Right lobe of liver (tissue), 6 donors: ENCODE measurements at places on chromosomes 13 and 19.

- no peak for DNase-seq
Measured at GRCh38 chr13:106003651-106004050, 531.8 kb downstream of the EFNB2 start.

GRCh38 chr13:84946192-84946591 lies 853.0 kb downstream of the SLITRK6 start:
- no peak for DNase-seq

DNA sequence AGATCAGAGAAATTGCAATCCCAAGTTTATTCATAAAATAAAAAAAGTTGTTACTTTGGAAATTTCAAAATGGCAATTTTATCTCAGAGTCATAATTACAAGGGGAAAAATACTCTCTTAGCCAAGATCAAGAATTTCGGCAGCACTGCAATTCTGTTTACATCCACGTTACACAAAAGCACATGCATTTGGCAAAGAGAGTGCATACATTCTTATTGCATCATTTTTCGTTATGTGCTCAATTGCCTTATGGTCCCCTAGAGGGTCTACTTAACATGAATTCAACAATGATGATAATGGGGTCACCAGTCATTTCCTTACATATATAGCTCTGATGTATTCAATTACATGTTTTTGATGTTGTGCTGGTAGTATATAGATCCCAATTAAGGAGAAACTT lies 498.0 kb downstream of the DIAPH3 start:
- no peak for DNase-seq

- no peak for DNase-seq
Measured at GRCh38 chr13:92901739-92902138, 324.9 kb upstream of the GPC6 start.

GRCh38 chr19:9940778-9941177 lies 4.5 kb upstream of the OLFM2 start:
- DNase-seq, result no peak

GRCh38 chr13:74771964-74772363 lies 637.8 kb upstream of the KLF12 start:
- no peak for DNase-seq

- no peak for DNase-seq
Measured at GRCh38 chr13:76925115-76925514, 23.2 kb upstream of the ACOD1 start.

GRCh38 chr19:39308531-39309304 lies 11.9 kb downstream of the LRFN1 start:
- no peak for DNase-seq

GRCh38 chr19:37989855-37990254 lies 82.8 kb downstream of the SIPA1L3 start:
- DNase-seq, result no peak

GRCh38 chr13:100707818-100708740 lies 33.5 kb upstream of the TMTC4 start:
- DNase-seq, result no peak

GRCh38 chr19:16714702-16715287 lies 4.9 kb upstream of the NWD1 start:
- DNase-seq, result peak; percentile 28

- DNase-seq, result no peak
Measured at GRCh38 chr13:52695856-52696255, 43.2 kb downstream of the SUGT1 start.

GRCh38 chr19:4374498-4375163 lies 25.7 kb downstream of the SH3GL1 start:
- DNase-seq, result no peak

DNA sequence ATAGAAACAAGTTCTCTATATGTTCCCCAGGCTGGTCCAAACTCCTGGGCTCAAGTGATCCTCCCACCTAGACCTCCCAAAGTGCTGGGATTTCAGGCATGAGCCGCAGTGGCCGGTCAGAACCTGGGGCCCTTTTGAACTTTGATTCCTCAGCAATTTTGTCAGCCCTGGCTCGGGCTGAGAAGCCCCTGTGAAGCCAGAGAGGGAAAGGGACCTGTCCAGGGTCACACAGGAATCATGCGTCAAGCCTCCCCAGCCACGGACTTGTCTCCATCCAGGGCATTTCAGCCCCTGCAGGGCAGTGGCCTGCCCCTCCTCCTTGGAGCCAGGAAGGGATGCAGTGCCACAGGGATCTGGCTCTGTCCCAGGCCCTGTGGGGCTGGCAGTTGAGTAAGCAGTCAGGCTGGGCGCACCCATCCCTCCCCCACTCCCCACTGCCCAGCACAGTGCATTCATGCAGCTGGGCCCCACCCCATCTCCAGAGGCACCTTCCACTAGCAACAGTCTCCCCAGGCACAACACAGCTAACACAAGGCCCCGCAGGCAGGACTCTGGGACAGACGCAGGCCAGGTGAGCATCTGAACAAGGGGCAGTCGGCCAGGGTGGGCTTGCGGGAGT lies at the start of gene CAPS:
Gene CAPS, plus strand, starts transcription at position 516 of the 619 bp plus-strand sequence. CDS start 153 bp downstream, outside the sequence.
- peak; percentile 61 for DNase-seq

DNA sequence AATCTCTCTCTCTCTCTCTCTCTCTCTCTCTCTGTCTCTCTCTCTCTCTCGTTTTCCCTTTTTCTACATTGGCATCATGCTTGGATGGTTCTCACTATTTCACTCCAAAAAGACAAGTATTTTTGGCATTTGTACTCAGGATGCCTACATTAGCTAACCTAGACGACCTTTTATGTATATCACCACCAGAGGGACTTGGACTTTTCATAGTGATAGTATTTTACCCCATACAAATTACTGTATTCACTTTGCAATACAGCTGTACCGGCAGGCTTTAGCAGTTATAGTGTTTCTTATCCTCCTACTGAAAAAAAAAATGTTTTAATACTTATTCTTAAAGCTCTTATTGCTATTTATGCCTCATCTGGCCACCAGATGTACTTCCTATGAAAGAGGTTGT lies 687.2 kb upstream of the KLHL1 start:
- no peak for DNase-seq

DNA sequence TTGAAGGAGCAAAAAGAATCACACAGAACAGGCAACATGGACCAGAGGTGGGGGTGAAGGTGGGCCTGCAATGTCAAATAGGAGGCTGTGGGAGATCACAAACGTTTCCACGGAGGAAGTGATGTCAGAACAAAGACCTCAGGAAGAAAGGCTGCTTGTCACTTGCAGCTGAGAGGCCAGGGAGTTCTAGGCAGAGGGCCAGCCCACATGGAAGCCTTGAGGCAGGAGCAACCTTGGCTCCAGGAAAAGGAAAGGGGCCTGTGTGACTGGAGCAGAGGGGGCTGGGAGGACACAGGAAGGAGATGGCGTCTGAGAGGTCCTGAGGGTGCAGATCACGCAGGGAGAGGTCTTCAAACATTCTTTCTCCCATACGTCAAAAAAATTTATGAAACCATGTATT lies 16.3 kb downstream of the ZNF160 start:
- peak; percentile 73 for DNase-seq

DNA sequence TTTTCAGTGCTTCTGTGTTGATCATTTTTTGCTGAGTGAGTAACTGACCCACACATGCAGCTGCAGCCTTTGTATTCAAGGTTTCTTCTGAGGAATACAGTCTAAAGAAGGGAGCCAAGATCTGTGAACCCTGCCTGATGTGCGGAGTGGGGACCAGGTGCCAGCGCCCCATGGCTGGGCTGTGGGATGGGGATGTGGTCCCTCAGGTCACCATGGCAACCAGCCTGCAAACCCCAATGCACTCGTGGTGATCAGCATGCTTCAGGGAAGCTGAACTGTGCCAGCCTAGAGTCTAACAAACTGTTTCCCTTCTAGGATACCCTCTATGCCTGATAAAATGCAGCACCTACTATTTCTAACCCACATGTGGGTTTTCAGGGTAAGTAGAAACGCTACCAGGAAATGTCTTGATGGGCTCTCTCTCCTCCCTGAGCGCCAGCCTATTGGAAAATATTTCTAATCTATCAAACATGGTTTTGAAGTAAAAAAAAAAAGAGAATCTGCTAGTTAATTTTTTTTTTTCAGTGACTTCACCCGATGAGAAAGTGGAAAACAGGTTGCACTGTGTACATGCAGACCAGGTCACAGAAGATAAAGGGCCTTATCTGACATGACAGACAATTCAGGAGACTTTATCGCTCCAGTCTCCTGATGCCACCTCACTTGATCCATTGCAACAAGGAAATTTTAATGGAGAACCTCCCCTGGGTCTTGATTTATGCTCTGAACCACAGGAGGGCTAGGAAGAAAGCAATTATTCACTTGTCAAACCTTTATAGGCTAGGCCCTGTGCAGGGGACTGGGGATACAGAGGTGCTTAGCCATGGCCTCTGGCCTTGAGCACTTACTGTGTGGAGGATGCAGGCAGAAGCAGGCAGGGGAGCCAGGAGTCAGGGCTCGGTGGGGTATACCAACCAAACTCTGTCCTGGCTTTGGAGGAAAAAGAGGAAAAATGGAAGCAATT lies 51.1 kb downstream of the RASL11A start:
- DNase-seq, result no peak

DNA sequence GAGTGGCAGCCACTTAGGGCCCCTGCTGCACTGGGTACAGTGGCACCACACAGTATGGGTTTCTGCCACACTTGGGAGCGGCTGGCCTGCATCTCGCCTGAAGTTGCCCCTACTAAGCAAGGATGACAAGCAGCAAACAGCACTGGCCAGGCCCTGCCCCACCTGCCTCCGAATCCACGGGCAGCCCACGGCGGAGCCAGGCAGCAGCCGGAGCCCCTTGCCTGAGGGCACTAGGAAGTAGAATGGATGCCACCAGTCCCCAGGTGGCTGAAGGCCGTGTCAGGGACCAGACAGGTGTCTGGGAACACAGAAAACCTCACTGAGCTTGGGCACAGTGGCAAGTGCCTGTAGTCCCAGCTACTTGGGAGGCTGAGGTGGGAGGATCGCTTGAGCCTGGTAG lies 19.4 kb downstream of the MLLT1 start:
- no peak for DNase-seq

GRCh38 chr13:110644892-110645521 lies 29.7 kb downstream of the NAXD start:
- peak; percentile 79 for DNase-seq

- DNase-seq, result no peak
Measured at GRCh38 chr13:44817131-44817671, 172.1 kb downstream of the NUFIP1 start.

DNA sequence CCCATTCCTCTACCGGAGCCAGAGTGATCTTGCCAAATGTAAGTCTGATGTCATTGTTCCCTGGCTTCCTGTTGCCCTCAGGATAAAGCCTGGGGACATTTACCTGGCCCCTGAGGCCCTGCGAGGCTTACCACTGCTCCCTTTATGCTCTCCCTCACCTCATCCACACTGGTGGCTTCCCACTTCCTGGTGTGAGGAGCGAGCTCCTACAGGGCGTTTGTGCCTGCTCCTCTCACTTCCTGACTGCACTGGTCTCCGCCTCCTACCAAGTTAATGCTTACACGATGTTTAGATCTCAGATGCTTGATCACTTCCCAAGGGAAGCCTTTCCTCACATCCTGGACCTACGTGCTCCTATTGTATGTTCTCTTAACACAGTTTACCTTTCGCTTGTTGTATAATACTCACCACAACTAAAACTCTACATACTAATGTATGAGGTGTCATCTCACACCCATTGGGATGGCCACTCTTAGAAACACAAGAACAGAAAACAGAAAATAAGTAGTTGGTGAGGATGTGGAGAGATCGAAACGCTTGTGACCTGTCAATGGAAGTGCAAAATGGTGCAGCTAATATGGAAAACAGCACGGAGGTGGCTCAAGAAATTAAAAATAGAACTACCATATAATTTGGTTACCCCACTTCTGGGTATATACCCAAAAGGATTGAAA lies 177.6 kb downstream of the SHISA2 start:
- DNase-seq, result no peak

GRCh38 chr19:3753631-3754410 lies 7.7 kb downstream of the APBA3 start:
- DNase-seq, result no peak

GRCh38 chr13:36817996-36818803 lies 822 bp upstream of the RFXAP start:
- DNase-seq, result no peak

DNA sequence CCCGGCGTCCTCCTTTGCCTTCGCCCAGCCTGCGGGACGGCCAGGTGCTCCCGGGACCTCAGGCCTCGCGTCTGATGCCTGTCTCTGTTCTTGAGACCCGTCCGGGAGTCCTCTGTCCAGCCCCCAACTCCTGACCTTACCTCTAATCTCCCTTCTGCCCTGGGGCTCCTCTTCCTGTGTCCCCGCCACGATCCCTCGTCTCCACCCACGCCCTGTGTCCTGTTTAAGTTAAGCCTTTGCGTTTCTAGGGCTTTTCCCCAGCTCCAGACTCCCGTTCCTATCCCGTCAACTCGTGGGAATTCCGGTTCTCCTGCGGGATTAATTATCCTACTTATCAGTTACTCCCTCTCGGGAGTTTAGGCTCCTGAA lies 686 bp downstream of the LENG8 start:
- no peak for DNase-seq

GRCh38 chr19:29079356-29080032 lies 133.5 kb downstream of the UQCRFS1 start:
- DNase-seq, result no peak

DNA sequence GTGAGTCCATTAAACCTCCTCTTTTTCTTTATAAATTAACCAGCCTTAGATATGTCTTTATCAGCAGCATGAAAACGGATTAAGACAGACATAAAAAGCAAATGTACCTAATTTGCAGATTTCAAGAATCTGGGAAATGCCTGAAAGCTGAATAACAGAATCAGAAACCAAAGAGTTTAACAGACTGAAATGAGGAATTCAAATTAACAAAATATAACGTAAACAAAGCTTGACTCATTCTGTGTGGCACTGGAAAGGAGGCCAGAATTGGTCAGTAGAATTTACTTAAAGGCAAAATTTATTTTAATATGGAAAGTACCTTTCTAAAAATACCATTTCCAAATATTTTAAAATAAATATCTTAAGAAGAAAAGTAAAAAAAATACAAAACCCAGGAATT lies 540.6 kb upstream of the HTR2A start:
- no peak for DNase-seq

- DNase-seq, result no peak
Measured at GRCh38 chr13:21256351-21256761, 79.9 kb downstream of the MRPL57 start.

- DNase-seq, result no peak
Measured at GRCh38 chr13:56906909-56907308, 233.8 kb upstream of the PRR20A start.

DNA sequence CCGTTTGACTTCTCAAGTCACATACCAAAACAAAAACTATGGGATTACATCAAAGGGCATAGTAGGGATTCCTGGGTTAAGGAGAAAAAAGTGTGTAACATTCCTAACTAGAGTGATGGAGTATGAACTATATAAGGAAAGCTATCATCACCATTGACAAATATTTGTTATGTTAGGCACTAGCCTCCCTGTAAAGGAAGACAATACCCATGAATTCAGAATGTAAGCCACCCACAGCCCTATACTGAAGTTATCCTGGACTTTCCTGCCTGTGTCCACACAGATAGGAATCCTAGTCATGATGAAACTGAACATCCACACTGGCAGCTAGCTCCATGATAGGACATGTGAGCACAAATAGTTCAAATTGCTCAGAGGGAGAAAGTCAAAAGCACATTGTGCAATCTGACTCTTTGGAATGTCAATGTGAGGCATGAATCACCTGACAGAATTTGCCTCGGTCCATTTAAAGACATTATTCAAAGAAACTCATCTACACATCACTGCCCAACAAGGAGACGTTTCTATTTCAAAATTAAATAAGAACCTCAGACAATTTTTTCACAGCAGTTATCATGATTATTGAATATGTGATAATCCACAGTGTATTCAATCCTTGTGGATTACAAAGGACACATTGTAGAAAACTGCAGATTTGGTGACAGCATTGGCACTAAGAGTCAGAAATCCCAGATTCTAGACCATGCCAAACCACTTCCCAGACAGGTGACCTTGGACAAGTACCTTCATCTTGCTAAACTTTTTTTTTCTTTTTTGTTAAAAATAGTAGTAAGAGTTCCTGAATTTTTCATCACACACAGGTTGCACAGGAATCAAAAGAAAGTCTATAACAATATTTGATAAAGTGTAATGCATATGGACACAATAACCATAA lies 529.3 kb downstream of the IRS2 start:
- no peak for DNase-seq
